Fibroblast of villous mesenchyme (primary cell): ENCODE measurements at places on chromosomes 3 and 15.

DNA sequence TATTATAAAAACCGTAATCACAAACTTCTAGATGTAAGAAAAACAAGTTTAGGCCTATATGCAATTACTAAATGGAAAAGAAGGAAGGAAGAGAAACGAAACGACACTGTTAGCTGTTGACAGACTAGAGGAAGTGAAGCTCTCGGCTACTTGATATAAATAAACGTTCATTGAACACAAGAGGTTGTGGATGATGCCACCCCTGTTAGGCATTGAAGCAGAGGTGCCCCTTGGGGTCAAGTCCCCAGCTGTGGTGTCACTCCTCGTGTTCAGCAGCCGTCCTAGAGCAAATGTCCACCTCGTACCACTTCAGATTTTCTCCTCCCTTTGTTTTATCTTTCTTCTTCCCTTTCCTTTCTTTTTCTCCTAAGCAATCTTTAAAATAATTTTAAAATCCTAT is 146.5 kb upstream of the UBE2E1 start:
- no peak for DNase-seq

GRCh38 chr15:64045774-64046420 is 388 bp downstream of the DAPK2 start:
- DNase-seq = no peak

- peak; percentile 53 for DNase-seq
These were observed 661.2 kb upstream of the NR2F2 start for GRCh38 chr15:95669146-95669922.

GRCh38 chr3:174891524-174892203 is 32.5 kb downstream of the NAALADL2 start:
- DNase-seq = peak; percentile 4

GRCh38 chr3:22960105-22960984 is 242.8 kb upstream of the UBE2E2 start:
- DNase-seq = peak; percentile 42

DNA sequence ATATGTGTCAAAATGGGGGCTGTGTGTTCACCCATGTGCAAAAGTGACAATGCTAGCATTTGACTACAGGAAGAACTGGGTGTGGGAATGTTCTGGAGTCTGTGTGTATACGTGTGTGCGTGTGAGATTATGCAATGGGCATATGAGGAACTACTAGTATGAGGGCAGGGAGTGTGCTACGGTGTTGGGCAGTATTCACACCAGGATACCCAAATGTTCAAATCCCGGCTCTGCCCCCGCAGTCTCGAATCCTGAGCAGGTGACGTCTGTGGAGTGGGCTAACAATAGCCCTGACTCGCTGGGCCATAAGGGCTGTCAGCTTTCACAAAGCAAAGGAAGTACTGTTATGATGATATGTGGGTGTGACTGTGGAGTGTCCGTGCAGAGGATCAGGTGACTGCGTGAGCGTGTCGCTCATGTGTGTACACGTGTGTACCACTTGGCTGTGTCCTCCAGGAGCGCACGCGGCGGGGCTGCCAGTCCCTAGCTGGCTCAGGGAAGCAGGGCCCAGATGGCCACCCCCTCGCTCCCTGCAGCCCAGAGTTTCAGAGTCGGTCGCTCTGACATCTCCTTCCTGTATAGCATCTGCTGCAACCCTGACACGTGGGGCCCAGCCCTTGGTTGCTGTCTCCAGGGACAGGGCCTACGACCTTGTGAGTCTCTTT is 27.2 kb downstream of the IQSEC1 start:
- no peak for DNase-seq

DNA sequence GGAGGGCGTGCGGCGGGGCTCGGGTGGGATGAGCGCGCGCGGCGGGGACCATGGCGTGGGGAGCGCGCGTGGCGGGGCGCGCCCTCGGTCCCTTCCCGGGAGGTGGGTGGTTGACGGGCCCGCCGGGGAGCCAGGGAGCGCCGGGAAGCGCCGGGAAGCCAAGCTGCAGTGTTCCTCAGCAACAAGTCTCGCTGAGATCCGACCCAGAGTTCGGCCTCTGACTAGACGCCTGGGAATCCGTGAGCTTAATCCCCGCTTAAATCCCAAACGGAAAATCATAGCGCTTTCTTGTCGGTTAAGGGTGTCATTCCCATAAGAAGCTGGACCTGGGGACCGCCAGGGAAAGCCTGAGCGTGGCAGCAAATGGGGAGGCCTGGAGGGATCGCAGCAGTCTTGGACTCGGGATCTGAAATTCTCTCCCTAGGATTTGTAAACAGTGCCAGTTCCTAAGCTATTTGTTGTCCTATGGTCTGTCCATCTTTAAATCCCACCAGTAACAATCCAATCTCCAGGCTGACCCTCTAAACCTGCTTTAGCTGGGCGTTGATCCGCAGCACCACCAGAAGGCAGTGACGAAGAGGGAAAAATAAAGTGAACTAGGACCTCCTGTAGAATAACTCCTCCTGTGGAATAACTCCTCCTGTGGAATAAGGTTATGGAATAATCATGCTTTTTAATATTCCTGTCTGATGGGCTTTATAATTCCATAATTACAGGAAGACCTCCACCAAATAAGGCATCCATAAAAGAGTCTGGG is 570 bp upstream of the NEDD4 start:
- peak; percentile 75 for DNase-seq

GRCh38 chr3:178060407-178060806 is 475.8 kb upstream of the KCNMB2 start:
- peak; percentile 95 for DNase-seq

- DNase-seq = peak; percentile 32
These were observed 282.7 kb upstream of the SEMA6D start for GRCh38 chr15:47434596-47434995.

GRCh38 chr3:32126305-32127015 is 20.0 kb downstream of the GPD1L start:
- no peak for DNase-seq

DNA sequence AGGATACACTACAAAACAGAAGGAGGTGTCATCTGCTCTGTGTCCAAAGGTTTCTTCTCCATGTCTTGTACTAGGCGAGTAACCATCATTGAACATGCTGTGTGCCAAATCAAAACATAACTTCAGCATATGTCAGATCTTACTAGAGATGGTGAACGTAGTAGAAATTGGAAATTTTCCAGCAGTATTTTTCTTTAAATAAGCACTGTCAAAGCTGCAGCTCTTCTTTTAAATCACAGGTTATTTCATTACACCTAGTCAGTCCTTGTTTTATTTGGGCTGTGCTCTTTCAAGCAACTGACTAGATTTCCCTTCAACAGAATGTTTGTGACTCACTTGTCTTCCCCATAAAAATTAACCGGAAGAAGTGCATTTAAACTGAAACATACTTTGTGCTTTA is 46.5 kb downstream of the MSL2 start:
- peak; percentile 56 for DNase-seq

DNA sequence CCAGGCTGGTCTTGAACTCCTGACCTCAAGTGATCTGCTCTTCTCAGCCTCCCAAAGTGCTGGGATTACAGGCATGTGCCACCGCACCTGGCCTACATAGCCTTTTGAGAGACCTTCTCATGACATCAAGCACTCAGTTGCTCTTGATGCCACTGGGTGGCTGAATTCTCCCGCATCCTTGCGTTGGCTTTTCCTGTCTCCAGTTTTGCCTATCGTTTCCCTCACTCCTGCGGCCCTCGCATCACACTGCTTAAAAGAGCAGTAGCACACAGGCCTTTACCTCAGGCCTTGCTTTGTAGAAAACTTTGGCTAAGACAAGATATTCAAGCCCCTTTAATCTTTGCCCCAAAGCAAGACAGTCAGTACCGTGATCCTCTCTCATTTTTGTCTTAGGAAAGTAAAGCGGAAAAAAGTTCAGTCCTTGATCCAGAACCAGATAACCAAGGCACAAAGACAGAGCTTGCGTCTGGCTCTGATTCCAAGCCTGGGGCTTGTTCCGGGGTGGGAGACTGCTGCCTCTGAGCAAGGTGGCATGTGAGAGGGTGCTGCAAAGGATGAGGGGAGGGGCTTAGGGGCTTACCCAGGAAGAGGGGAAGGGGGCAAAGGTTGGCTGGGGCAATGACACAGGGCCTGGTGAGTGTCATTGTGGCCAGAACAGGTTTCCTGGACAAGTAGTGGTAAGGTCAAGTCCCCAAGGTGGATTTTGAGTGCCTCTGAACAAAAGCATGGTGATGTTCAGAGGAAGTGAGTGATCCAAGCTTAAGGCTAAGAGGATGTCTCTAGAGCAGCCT is 175.0 kb upstream of the TLE3 start:
- no peak for DNase-seq

- no peak for DNase-seq
These were observed 22.4 kb downstream of the LRRK1 start for GRCh38 chr15:100941536-100941935.

GRCh38 chr3:147669077-147669476 is 259.9 kb downstream of the ZIC1 start:
- no peak for DNase-seq

- DNase-seq = no peak
These were observed 221.7 kb upstream of the TLE3 start for GRCh38 chr15:70319466-70319865.

- DNase-seq = peak; percentile 10
These were observed 137.9 kb upstream of the LIPC start for GRCh38 chr15:58293622-58294550.

- no peak for DNase-seq
These were observed 59.9 kb upstream of the RNU6-1 start for GRCh38 chr15:67899596-67900283.

DNA sequence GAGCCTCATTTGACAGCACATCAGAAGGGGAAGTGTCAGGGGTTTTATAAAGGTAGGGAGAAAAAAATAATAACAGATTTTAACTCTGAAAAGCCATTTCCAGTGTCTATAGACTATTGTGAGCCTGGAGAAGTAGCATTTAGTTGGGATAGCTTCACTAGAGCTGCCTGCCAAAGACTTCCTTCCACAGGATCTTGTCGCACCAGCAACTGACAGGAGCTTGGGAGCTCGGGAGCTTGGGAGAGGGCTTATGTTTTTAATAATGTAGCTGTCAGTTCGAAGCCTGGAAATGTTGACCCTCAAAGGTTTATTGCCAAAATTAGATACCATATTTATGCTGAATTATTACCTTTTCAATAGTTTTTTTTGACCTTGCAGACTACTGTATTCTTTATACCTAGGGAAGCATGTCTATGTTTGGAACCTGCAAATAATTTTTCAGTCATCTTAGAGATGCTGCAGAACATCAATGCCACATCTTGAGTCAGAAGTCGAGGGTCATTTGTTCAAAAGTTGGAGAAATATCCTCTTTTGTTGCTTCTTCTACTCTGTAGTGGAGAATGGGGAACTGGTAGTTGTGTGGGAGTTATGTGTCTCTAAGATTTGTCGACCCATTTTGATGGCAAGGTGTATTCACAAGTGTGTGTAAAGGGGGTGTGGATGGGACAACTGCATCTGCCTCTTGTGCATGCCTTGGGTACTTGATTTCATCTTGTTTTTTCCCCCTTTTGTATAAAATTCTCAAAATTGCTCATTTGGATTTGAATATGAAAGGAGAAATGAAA is 41.7 kb downstream of the ARPP21 start:
- no peak for DNase-seq

DNA sequence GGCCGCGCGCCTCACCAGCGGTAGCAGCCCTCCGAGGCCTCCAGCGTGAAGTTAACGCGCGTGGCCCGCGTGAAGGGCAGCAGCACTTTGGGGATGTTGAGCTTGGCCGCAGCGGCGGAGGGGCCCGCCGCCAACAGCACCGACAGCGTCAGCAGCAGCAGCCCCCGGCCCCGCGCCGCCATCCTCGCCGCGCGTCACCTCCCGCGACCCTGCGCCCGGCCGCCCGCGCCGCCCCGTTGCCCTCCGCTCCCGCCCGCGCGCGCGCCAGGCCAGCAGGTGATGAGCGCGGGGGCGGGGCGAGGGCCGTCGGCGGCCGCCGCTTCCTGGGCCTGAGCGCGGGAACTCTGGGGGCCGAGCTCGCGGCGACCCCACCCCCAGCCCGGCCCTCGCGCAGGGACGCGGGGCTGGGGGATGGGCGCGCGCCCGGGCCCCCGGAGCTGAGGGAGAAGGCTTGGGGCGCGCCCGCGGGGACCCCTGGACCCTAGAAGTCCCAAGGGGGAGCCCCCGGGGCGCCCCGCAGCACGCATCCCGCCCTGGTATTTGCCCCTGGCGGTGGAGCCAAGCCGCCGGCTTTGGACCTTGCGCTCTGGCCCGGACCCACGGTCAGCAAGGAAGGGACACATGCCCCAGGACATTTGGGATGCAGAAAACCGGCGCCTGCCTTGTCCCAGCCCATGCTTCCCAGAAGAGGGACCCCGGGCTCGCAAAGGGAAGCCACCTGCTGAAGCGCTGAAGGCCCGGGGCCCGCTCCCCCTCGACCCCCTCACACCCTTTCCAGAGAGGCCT is at the start of gene NUP210:
NUP210 (minus strand) TSS at position 278 of the 786 bp plus-strand sequence; CDS start at position 182, 96 bp downstream.
- no peak for DNase-seq

GRCh38 chr3:99825004-99825640 is 7.5 kb downstream of the CMSS1 start:
- DNase-seq = peak; percentile 43

- no peak for DNase-seq
These were observed 50.0 kb downstream of the ZIC1 start for GRCh38 chr3:147458995-147459704.

DNA sequence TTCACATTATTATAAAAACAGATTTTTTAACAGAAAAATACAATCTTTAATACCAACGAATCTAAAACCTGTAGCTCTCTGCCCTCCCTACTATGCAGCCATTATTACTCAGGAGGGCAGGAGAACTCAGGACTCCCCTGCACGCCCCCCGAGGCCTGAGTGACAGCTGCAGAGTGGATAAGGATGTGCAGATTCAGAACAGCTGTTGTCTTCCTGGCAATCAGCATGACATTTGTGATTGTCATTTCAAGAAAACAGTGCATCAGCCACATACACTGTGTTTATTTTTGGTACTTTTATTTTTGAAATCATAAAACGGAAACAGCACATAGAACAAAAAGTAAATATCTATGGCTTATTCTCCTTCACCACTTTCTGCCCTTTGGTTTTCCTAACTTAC is 450.8 kb downstream of the OCA2 start:
- no peak for DNase-seq

DNA sequence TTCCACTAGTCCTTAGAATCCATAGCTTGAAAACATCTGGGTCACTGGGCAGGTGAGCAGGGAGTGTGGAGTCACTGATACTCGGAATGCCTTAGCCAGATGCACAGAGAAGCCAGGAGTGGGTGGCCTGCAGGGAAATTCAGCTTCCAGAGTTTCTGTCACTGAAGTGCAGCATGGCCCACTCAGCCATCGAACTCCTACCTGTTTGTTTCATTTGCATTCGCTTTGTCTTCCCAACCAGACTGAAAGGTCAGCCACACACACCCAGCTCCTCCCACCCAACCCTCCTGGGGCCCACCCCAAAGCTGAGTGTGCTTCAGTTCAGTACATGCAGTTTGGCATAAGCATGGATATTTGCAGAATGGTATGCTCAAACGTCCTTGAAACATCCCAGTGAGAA is 124.5 kb upstream of the ATP10A start:
- DNase-seq = no peak

GRCh38 chr3:41711651-41712050 is 250.3 kb downstream of the ULK4 start:
- DNase-seq = peak; percentile 21

- DNase-seq = peak; percentile 83
These were observed 37.8 kb downstream of the LMCD1 start for GRCh38 chr3:8539419-8539818.

DNA sequence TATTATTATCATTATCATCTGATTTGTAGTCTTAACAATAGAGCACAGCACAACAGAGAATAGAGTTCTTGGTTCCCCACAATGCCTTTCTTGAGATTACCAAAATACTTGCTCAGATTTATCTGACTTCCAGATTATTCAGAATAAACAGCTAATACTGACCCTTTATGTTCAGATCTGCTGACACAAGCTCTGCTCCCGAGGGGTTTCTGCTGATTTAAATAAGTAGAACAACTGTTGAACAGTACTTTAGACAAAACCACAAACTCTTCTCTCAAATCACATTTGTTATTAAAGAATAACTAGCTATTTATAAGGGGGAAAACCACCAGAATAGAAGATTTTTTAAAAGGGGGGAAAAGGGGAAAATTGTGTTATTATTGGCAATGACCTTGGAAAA is 380.2 kb upstream of the ATP11B start:
- DNase-seq = no peak
